ENCODE measurements at places on chromosomes 16 and 17. TPM values are rescaled to one million over a fixed set of nuclear protein-coding genes. Genes with fewer than 3 reads are reported as not detected.

Gene WNT3
- 0.92 TPM for total RNA-seq

Gene CDH3
- total RNA-seq = 0.99 TPM

Gene CLEC18C
- total RNA-seq = not detected

Gene HOXB6
- total RNA-seq = 0.20 TPM

Gene ABCA8
- 38.6 TPM for total RNA-seq

Gene TBC1D3H
- not detected for total RNA-seq

Gene CXCL16
- 3.5 TPM for total RNA-seq

Gene ABHD15
- 6.4 TPM for total RNA-seq

Gene AGRP
- not detected for total RNA-seq

Gene KAT8
- 77.4 TPM for total RNA-seq

Gene CHST5
- 0.07 TPM for total RNA-seq

Gene CBX2
- 2.9 TPM for total RNA-seq

Gene TBC1D26
- total RNA-seq = not detected

Gene NPIPB9
- total RNA-seq = 0.30 TPM

Gene FLYWCH1
- total RNA-seq = 36.1 TPM

Gene TMEM88
- total RNA-seq = 32.6 TPM

Gene STX1B
- 0.40 TPM for total RNA-seq

Gene ZNF598
- total RNA-seq = 16.0 TPM

Gene BFAR
- total RNA-seq = 36.3 TPM

Gene RAB37
- 2.8 TPM for total RNA-seq

Gene CCL8
- total RNA-seq = 0.40 TPM

Gene TPSAB1
- total RNA-seq = 4.3 TPM

Gene IGSF6
- 2.4 TPM for total RNA-seq

Gene C16orf87
- total RNA-seq = 15.2 TPM

Gene ZNF423
- 7.8 TPM for total RNA-seq

Gene CDRT15
- total RNA-seq = not detected

Gene DYNC1LI2
- 80.6 TPM for total RNA-seq

Gene MYO15B
- 48.2 TPM for total RNA-seq

Gene EVPLL
- not detected for total RNA-seq

Gene KRT16
- not detected for total RNA-seq

Gene MEOX1
- 11.1 TPM for total RNA-seq

Gene CMTM2
- total RNA-seq = not detected

Gene FOXF1
- 0.25 TPM for total RNA-seq

Gene DHRS7C
- total RNA-seq = 166 TPM

Gene PRSS21
- not detected for total RNA-seq

Gene ALOX15B
- not detected for total RNA-seq

Gene TSR1
- total RNA-seq = 23.3 TPM

Gene DHRS13
- 3.8 TPM for total RNA-seq

Gene ICAM2
- 30.6 TPM for total RNA-seq

Gene OTOP3
- total RNA-seq = not detected

Gene TP53TG3C
- total RNA-seq = 0.42 TPM

Gene PARD6A
- total RNA-seq = 3.7 TPM

Gene TP53TG3F
- not detected for total RNA-seq

Gene DPEP3
- total RNA-seq = not detected

Gene MARF1
- 53.6 TPM for total RNA-seq

Gene ALKBH5
- total RNA-seq = 197 TPM

Gene MPP2
- 17.1 TPM for total RNA-seq

Gene TENT4B
- 7.8 TPM for total RNA-seq

Gene GHDC
- 7.0 TPM for total RNA-seq

Gene CES5A
- total RNA-seq = not detected

Gene CIITA
- total RNA-seq = 12.2 TPM

Measured in left ventricle myocardium superior (tissue), 1 donor.